Activated CD8-positive, alpha-beta T cell treated with anti-CD3 and anti-CD28 coated beads, Interleukin-2, amount 10 ng/mL, durations not matched to agents 7 days and 5 days (primary cell): ENCODE measurements at places on chromosomes 3 and 15.

DNA sequence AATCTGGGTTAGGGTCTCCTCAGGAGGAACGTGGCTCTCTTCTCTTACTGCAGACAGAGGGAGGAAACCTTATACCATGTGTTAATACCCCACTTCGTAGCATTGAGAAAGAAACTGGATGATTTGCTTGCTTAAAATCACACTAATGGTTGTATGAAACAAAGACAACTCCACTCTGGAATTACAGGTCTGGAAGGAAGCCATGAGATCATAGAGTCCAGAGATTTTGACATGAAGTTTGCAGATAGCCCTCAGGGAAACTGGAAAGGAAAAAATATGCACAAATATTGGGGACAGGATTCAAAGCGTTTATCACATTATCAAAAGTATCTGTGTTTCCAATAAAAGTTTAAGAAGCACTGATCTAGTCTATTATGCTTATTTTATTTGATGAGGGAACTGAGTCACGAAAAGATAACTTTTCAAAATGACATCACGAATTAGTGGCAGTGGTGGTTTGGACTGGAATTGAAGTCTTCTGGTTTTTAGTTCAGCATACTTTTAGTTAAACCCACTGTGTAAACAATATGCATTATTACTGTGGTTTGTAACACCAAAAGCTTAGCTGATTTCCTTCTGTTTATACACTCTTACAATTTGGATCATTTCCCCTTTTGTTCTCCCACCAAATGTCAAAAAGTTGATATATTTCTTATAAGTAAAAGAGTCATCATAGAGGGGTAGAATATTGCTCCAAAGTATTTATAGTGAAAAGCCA is 16.8 kb downstream of the FGF7 start:
- DNase-seq = no peak

- no peak for DNase-seq
Observed at GRCh38 chr3:37712421-37712820, 149.3 kb upstream of the CTDSPL start.

DNA sequence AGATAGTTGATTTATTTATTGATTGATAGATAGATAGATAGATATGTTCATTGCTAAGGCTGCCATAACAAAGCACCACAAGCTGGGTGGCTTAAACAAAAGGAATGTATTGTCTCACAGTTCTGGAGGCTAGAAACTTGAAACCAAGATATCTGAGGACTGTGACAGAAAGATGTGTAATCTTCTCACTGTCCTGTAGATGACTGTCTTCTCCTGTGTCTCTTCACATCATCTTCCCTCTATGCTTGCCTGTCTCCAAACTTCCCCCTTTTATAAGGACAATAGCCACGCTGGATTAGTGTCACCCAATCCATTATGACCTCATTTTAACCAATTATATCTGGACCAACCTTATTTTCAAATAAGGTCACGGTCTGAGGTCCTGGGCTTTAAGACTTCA is 40.9 kb downstream of the GNB4 start:
- no peak for DNase-seq

DNA sequence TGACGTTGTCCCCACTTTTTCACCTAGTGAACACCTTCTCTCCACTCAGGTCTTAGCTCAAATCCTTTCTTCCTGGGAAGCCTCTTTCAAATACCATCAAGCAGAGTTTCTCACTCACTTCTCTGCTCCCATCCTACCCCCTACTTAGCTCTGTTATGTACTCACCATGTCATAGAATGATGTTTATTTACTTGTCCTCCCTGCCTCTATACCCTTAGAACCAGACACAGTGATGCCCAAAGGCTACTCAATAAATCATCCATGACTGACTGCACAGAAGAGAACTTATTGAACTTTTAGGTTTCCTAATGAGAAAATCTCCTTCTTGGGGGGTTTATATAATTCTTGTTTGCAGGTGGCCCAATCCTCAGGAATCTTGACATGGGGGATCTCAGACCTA is 154.2 kb downstream of the SSR3 start:
- no peak for DNase-seq

GRCh38 chr15:33442449-33442848 is 131.7 kb downstream of the RYR3 start:
- no peak for DNase-seq

- no peak for DNase-seq
Observed at GRCh38 chr3:123239756-123240155, 38.0 kb downstream of the SEC22A start.

GRCh38 chr15:70291305-70292075 is 193.8 kb upstream of the TLE3 start:
- DNase-seq = no peak

DNA sequence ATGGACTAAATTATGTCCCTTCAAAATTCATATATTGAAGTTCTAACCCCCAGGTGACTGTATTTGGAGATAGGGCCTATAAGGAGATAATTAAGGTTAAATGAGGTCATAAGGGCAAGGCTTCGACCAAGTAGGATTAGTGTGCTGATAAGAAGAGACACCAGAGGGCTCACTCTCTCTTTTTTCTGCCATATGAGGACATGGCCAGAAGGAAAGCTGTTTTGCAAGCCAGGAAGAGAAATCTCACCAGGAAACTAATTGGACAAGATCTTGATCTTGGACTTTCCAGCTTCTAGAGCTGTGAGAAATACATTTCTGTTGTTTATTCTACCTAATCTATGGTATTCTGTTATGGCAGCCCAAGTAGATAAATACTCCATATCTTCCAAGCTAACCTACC is 503.6 kb upstream of the NAALADL2 start:
- no peak for DNase-seq

- no peak for DNase-seq
Observed at GRCh38 chr3:127399154-127399553, 111.3 kb upstream of the PRR20G start.

DNA sequence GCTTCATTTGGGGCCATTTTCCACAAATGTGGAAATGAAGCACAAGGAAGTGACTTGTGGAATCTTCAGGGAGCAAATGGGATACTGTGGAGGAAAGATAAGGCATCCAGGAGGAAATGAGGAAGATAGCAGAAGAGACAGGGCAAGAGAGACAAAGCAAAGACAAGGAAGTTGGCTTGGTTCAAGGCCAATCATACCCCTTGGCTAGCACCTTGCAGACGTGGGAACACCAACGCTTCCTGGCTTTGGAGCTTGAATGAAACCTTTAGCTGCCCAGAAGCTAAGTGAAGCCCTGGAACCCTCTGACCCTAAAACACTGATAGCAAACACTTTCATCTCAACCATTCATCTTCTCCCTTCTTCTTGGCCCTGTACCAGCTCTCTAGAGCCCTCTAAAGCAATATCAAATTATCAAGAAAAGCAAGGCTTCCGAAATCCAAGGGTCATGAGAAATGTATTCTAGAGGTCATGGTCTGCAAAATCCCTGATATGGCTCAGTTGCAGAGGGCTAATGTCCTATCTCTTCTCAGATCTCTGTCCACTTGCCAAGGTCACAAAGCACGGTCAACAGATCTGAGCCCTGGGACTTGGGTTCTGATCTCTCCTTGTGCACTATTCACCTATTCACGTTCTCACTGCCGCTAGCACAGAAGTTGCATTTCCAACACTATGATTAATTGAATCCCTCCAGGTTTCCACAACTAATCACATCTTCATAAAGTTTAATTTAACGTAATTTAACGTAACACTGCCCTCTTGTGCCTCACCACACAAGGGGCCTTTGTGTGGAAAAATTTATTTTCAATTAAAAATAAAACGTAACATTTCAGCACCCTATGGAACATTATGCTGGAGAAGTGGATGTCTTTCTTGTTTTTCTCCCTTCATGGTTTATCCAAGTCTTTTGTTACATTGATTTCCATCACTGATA is 557.6 kb upstream of the ADAMTS9 start:
- DNase-seq = no peak

GRCh38 chr3:132134611-132135010 is 99.8 kb upstream of the CPNE4 start:
- DNase-seq = no peak

DNA sequence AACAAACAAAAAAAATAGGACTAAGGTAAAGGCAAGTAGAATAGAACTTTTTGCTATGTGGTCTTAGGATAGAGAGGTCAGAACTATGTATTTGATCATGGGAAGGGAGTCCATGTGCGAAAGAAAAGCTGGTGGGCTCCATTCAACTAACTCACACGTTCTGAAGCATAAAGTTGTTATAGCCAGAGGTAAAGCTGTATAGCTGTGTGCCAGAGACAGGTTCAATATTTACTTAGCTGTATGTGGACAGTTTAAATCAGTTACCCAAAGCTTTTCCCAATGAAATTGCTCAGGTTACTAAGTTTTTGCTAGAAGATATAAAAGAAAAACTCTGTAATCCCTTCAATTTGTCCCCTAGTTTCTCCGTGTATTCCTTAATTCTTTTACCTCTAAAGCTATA is 37.8 kb downstream of the ADGRG7 start:
- DNase-seq = no peak

GRCh38 chr15:73982222-73982962 is 9.7 kb downstream of the STOML1 start:
- DNase-seq = peak; percentile 49

DNA sequence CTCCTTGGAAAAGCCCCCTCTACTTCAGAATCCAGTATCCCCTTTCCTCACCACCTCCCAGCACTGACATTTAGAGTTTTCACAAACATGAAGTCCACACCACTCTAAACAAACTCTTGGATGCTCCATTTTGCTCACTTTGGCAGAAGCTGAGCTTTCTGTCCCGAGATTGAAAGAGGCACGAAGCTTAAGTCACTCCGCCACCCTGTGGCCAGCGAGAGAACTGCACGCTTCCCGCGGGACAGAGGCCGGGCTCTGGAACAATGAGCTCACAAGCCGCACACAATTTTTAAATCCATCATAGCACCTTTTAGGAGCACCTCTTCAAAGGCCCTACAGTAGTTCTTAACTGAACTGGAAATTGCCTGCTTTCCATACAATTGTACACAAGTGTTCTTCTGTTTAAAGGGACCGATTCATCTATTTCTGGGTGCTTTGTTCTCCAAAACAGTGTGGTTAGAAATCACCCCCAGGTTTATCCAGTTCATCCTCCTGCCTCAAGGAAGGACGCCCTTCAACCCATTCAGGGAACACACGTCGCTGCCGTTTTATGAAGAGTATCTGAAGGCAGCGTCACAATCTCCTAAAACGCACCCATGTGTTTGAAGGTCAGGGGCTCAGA is 226.1 kb downstream of the VPS13C start:
- peak; percentile 75 for DNase-seq

DNA sequence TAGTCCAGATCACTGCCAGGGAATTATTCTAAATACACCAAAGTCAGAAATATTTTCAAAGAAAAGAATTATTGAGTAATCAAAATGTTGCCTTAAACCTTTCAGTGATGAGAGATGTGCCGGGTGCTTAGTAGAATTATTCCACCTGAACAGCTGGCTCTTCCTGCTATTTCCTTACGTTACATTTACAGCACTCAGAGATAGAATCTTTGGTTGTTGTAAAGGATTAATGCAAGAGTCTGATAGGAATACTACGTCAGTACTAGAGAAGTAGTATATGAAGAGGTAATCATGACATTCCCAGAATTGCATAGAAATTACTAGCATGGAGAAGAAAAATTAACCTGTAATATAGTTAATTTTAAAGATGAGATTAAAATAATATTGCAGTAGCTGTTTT is 50.9 kb upstream of the ZDHHC23 start:
- DNase-seq = no peak

GRCh38 chr3:172040981-172041963 is 1.9 kb downstream of the FNDC3B start:
- DNase-seq = no peak

- no peak for DNase-seq
Observed at GRCh38 chr3:47580481-47580880, 1.8 kb upstream of the CSPG5 start.

DNA sequence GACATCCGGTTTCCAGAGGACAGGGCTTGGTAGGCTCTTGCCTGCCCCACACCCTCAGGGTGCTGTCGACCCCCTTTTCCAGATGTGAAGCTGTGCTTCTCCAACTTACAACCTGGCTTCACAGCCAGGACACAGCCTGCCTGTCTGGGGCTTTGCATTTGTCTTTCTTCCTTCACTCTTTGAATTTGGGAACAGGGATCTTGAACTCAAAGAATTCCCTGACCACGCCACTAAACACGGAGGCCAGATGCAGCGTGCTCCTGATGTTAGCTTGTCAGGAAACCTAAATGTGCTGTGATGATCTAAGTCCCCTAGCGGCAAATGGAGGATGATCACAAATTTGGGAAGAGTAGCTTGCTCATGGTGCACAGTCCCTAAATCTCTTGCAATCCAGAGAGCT is 244.8 kb upstream of the RGMA start:
- DNase-seq = no peak

DNA sequence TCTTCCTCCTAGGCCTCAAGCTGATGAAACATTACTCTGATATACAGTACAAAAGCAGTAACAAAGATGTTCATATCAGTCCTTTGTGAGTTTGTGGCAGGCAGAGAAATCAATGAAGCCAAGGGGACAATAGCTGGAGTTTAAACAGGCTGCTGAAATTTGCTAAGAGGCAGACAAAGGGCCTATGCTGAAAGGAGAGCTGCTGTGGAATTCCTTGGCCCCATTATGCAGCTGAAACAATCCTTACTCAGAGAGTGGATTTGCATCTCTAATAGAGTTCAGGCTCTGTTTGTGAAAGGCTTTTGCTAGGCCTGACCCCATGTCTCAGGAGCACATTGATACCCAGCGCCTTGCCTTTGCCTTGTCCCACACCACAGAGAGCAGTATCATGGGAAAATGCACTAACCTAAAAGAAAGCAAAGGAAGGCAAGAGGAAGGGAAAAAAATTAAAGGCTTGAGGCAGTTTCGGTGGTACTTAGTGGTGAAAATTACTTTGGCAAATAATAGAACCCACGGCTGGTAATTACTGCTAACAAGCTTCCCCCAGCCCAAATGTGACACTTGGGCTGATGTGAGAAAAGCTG is 195.0 kb upstream of the EPHA3 start:
- DNase-seq = no peak

DNA sequence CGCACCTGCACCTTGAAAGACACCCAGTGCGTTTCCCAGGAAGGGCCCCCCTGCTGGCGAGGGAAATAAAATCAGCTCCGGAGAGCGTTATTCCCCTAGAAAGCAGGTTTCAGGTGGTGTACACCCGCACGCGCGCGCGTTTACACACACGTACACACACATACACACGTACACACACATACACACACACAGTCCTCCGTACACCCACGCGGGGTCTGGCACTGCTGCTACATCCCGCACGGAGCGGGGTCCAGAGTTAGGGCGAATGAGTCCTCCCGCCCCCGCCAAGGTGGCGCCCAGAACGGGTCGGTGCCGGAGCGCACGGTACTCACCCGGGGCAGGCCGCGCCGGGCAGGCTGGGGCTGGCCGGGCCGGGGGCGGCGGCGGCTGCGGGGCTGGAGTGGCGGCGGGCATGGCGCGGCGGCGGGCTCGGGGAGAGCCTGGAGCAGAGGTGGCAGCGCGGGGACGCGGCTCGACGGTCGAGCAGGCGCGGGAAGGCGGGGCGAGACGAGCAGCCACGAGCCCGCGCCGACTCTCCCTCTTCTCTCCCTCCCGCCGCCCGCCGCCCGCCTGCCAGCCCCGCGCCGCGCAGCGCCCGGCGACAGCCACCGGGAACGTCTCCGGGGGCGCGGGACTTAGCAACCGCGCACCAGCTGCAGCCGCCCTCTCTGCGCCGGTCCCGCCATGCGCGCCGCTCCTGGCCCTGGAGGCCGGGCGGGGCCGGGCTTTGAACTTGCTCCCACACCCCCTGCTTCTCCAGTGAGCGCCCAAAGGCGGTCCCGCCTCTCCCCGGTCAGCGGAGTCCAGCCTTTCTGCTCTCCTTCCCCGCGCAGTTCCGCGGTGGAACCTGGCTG is at the start of gene DCLK3:
DCLK3 (minus strand) TSS at position 704 of the 854 bp plus-strand sequence; CDS start at position 414, 290 bp downstream.
- DNase-seq = no peak

GRCh38 chr3:134251731-134252391 is 1.2 kb upstream of the RYK start:
- no peak for DNase-seq
